M059J (cell line): ENCODE measurements at places on chromosomes 6 and 20. TPM values are rescaled to one million over a fixed set of nuclear protein-coding genes. Genes with fewer than 3 reads are reported as not detected.

The MCHR2 gene
- 0.15 TPM in 1 of 2 replicates, not detected in the other for total RNA-seq

The GSTA2 gene
- total RNA-seq = 0.12 TPM in 1 of 2 replicates, not detected in the other

The NKX2-4 gene
- 0.86 and 1.2 TPM in 2 replicates for total RNA-seq

The PAX1 gene
- total RNA-seq = not detected in 2 replicates

The PXT1 gene
- total RNA-seq = not detected in 2 replicates
